ENCODE measurements at places on chromosomes 3 and 15.

DNA sequence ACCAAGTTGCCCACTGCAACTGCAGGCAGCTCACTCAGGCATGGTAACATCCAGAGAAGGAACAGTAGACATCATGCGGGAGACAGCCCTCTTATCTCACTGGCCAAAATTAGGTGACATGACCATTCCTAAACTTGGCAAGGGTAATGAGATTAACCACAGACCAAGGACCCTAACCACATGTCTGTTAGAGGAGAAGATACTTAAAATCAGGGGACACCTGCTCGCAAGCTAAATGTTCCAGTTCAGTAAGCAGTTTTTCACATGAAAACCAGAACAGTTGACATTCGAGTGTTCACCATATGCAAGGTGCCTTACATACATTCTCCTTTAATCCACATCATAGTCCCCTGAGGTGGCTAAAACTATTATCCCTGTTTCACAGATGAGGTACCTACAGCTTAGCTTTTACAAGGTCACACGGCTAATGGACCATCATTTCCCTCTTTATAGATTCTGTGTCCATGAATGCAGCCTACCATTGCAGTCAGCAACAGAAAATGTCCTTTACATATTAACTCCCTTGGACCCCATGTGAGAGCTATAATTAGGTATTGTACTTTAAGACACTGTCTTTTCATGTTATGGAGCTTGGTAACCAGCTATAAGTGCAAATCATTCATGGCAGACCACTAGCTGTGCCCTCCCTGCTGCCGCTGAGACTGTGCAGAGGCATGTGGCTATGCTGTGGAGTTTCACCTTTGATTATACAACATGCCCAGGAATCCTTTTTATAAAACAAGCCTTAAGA, 154.1 kb downstream of the LIPC start:
- no peak for DNase-seq

DNA sequence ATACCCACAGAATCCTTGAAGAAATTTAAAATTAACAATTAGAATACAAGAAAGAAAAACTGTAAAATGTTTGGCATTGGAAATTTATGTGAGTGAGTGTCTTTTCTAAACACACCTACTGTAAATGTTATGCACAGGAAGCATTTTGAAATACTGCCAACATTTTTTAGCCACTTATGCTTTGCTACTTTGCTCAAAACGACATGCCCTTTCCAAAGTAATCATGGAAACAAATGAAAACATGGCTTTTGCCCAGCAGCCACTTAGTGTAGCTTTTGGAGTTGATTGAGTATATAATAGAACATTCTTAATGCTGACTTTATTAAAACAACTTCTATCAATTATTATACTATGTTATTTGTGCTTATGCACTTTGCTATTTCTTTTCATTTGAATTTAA, 823.0 kb downstream of the CADM2 start:
- no peak for DNase-seq

GRCh38 chr3:57059411-57059810, 1.1 kb upstream of the SPATA12 start:
- DNase-seq = no peak

DNA sequence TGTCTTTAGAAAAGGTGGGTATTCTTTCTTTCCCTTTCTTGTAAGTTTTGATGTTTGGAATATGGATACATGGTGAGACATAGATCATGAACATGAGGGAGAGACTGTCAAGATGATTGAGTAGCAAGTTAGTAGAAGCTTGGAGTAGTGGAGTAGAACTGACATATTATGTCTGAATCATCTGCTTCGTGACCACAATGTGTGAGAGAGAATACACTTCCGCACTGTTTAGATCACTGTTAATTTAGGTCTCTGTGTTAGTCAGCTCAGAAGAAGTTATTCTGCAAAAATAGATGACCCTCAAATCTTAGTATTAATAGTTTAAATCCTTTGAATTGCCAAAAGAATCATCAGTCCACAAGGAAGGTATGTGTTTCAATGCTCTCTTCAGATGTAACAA, 151.0 kb downstream of the OXSM start:
- no peak for DNase-seq

DNA sequence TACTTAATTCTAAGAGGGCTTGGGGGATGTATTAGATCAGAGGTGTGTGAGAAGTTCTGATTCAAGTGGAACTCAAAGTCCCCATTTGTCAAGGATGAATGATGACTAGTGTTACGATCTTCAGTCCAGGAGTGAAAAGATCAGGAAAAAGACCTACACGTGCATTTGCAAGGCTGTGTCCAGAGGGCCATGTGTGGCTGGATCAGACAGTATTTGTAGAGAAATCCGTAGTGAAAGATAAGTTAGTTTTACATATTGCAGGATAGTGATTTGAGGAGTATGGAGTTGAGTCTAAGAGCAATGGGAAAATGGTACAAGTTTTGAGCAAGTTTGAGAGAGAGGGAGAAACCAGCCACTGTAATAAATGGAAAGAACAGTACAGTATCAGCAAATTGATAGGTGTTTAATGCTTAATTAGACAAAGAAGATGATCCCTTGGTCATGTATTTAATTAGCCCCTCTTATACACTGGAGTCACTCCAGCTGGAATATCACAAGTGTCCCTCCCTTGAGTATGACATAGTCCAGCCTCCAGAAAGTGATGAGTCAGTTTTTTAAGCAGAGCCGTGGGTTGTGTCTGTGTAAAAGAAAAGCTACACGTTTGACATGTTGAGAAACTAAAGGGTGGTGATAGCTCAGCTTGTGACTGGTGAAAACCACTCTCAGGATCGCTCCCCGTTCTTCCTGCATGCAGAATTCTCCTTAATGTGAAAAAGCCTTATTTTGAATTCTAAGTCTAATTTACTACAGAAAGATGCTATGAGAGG, 348.8 kb downstream of the ROBO1 start:
- DNase-seq = no peak

DNA sequence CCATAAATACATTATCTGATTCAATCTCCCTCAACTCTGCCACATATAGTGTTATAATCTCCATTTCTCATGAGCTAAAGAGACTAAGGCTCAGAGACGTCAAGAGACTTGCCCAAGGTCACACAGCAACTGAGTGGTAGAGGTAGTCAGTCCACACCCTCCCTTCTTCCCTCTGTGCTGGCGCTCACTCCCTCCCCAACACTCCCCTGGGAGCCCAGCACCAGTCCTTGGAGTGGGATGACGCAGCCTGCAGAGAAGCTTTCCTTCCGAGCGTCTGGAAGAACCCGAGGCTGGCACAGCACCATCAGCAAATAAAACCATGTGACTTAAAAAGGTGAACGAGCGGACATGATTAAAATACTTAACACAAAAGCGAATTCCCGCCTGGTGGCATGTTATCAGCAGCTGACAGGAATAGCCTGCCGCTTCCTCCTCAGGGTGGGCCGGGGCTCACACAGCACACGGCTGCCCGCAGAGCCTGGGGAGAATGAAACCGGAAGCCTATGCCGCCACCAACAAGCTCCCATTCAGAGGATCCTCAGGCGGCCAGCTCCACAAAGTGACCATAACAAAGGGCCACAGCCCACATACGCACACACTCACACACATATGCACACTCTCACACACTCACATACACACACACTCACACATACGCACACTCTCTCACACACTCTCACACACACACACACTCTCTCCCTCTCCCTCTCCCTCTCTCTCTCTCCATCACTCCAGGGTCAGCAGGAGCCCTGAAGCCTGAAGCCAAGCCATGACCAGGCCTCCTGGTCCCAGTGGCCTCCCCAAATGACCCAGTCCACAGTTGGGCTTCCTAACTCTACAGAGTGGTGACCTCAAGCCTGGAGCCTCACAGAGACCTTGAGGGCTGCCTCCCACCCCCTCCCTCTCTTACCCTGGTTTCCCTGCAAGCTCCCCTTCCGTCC, 120.5 kb downstream of the XXYLT1 start:
- no peak for DNase-seq

- DNase-seq = no peak
These were observed 82.5 kb downstream of the RFTN1 start for GRCh38 chr3:16430717-16431630.

DNA sequence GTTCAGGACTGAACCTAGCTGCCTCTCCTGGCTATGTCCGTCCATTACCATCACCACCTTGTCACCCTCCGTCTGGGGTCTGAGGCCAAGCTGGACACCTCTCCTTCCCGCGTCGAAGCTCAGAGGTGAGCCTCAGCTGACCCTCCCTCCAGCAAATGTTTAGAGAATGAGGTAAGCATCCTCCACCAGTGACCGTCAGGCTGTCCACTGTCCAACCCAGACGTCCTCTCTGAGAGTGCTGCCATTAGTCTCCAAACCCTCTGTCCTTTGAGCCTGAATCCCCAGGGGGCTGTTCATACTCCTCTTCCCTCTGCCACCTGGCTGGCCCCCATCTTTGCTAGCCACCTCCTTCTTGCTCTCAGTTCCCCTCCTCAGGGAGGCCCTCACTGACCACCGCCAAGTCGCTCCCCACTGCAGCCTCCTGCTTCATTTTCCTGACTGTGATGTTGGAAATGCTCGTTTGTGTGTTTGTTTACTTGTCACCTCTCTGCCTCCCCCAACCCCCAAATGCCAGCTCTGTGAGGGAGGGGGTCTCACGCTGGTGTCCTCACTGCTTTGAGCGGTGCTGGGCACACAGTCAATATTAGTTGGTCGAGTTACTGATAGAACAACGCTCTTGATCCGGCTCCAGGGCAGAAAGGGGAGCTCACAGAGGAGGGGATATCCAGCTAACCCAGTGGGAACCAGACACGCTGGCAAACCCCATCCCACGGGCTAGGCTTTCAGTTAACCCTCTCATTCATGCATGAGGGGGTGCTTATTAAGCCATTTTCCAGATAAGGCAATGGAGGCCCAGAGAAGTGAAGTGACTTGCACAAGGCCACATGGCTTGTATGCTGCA, 64.9 kb downstream of the IQSEC1 start:
- DNase-seq = no peak

GRCh38 chr15:40088929-40089755, 19.5 kb downstream of the BMF start:
- DNase-seq = no peak

DNA sequence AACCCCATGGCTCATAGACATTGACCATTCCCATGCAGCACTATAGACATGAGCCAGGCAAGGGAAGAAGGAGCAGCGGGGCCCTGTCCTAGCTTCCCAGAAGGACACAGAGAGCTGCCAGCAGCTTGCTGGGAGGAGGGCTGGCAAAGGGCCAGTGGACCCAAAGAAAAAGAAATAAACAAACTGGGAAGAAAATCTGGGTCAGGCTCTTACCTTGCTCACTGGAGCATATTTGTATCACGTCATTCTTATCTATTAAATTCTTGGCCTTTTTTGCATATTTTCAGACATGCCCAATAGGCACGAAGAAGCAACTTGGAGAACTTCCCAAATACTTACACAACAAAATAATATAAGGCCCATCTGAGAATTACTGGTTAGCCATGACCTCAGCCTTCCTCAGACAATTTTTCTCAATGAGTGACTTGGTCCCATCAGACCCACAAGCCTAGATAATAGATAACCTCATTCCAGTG, 28.4 kb downstream of the RASGRP1 start:
- DNase-seq = no peak

DNA sequence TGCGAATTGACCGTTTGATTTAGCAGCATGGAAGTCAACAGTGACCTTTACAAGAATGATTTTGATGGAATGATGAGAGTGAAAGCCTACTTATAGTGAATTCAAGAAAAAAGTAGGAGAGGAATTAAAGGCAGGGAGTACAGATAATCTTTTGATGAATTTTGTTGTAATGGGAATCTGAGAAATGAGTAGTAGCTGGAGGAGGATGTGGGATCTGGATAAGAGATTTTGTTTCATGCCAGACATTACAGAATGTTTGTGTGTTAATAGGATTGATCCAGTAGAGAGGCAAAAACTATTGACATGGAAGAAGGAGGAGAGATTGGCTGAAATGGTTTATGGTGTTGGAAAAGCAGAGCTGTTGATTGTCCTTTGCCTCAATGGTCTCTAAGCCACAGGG, 17.4 kb upstream of the ZNF609 start:
- DNase-seq = no peak

- DNase-seq = no peak
These were observed 736 bp downstream of the IREB2 start for GRCh38 chr15:78438619-78439285.

GRCh38 chr3:172846103-172846561, 95.6 kb downstream of the ECT2 start:
- DNase-seq = no peak

GRCh38 chr3:20608054-20608738, 422.2 kb upstream of the SGO1 start:
- DNase-seq = no peak

GRCh38 chr3:19334120-19334519, 185.8 kb downstream of the KCNH8 start:
- DNase-seq = no peak

All from HCT116 (cell line).